ENCODE measurements at places on chromosomes 16 and 17.

DNA sequence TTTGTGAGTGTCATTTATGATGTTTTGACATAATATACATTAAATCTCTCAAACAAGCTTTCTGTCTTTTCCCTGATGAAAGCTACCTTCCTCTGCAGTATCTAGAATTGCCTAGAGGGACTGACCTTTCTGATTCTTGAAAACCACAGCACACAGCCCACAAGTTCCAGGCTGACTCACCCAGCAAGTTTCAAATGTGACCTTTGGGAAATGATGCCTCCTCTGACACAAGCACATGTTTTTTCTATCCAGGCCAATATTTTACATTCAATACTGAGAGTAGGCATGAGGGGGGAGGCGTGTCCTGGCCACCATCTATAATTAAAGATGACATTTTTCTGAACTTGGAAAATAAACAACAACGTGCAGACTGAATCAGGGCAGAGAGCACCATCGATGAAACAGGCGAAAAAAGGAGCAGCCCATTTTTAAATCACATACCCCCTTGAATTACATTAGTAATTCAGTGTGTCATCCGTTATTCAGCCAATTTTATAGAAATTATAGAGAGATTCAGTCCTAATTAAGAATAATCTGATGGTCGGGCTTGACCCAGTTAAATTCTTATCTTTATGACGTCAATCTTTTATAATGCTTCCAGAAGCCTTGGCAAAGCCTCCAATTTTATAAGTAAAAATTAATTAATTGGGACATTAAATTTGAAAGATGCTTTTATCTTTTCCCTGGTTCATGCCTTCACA is 292.6 kb upstream of the CDH11 start:
- no peak for DNase-seq

DNA sequence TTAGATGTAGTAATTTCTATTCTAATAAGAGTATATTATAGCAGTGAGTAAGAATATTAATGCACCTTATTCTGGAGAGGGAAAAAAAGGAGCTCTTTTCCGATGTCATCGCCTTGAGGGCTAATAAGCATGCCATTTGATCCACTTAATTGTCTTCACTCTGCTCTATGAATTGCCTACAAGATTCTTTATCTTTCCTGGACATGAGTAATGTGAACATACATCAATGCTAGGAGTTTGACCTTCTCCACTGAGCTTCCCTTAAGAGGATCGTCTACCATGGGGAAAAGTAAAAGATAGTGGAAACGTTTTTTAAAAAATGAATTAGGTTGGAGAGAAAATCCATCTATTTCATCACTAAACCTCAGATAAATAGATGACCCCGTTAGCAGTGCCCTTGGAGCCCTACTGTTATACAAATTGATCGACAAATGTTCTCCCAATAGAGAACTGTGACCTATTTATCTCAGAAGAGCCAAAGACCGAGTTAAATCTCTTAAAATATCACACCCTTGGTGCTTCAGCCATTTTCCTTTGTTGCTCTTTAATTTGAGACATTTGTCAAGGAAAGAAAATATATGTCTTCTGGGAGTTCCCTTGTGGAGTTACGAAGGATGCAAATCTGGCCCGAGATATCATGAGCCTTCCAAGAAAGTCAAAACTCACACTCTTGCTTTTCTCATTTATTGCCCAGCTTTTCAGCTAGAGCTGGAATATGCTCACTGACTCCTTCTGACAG is 898.5 kb downstream of the KCNJ2 start:
- no peak for DNase-seq

GRCh38 chr17:40443988-40444899 is 994 bp downstream of the IGFBP4 start:
- no peak for DNase-seq

DNA sequence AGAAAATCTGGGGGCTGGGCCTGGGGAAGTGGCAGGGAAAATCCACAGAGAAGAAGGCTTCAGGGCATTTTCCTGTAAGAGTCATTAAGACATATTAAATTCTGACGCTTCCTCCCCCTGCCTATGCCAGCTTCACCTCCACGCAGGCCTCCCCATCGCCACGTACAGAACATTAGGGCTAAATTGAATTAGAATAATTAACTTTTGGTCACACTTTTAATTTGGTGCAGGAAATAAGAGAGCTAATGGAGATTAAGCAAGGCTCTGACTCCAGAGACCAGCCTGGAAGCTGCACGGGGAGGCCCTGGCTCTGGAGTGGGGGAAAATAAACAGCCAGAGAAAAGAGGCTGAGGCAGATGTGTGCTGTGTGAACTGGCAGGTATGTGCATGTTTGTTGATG is 148.0 kb downstream of the CCT6B start:
- no peak for DNase-seq

Data from activated naive CD4-positive, alpha-beta T cell (primary cell).